Progenitor cell of endocrine pancreas (in vitro differentiated cells): ENCODE measurements at places on chromosomes 7 and 10.

- no peak for DNase-seq
Observed at GRCh38 chr10:51363415-51363814, 289.1 kb downstream of the PRKG1 start.

DNA sequence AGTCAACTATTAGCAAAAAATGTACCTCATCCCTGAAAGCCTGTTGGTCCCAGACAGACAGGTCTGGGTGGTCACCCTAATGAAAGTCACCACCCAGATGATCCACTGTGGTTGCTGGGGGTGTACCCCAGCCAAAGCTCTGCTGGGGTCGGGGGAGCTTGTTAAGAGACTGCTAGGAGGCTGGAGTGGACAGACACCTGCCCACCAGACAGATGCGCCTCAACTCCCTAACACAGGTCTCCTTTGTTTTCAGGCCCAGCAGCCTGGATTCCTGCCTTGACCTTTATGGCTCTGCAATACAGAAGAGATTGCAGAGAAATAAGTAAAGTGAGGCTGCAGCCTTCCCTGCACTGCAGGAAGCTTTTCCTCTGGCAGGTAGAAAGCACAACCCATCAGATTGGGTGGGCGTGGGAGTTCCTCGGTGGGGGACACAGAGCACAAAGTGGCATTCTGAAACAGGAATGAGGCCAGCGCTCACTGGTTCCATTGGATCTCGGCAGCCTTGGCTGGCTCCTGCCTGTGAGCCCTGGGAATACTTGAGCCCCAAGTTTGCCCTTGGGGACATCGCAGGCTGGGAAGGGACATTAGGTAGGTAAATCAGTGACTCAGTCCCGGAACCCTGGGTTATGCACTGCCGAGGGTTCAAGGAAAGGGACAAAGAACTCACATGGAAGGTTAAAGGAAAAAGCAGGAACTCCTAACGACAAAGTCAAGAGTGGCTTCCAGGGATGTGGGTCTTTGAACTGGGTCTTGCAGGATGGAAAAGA, 18.0 kb upstream of the ZNF488 start:
- no peak for DNase-seq

DNA sequence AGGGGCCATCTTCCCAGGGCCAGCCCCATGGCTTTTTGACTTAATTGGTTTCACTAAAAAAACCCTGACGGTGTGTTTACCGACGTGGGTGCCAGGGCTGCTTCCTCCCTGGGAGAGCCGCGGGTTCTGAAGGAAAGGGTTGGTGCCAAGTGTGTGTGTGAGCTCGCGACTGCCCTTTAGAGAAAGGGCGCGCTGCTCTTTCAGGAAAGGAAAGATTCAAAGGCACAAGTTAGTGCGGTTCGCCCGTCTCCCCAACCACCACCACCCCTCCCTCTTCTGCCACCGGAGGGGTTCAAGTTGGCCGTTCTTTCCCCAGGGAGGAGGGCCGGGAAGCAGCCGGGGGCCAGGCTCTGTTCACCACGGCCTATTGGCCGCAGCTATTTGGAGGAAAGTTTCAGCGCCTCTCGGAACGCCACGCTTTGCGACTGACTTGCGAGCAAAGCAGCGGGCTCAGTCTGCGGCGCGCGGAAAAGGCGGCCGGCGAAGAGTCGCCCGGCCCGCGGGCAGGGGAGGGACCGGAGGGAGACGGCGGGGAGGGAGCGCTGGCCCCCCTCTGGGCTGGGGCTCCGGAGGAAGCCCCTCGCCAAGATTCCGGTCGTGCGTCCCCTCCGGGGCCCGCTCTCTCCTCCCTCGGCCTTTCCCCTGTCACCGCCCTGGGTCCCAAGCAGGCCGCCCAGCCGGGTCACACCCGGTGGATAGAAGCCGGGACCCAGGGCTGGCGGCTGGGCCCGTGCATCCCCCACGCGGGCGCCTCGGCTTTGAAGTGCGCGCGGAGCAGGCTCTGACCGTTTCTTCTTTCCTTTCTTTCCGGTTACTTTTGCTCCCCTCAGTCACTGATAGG, 165.9 kb upstream of the PPP1R3A start:
- DNase-seq: no peak

- DNase-seq: no peak
Observed at GRCh38 chr10:603745-604144, 85.7 kb downstream of the DIP2C start.

- DNase-seq: no peak
Observed at GRCh38 chr10:30816159-30816819, 186.7 kb upstream of the LYZL2 start.

DNA sequence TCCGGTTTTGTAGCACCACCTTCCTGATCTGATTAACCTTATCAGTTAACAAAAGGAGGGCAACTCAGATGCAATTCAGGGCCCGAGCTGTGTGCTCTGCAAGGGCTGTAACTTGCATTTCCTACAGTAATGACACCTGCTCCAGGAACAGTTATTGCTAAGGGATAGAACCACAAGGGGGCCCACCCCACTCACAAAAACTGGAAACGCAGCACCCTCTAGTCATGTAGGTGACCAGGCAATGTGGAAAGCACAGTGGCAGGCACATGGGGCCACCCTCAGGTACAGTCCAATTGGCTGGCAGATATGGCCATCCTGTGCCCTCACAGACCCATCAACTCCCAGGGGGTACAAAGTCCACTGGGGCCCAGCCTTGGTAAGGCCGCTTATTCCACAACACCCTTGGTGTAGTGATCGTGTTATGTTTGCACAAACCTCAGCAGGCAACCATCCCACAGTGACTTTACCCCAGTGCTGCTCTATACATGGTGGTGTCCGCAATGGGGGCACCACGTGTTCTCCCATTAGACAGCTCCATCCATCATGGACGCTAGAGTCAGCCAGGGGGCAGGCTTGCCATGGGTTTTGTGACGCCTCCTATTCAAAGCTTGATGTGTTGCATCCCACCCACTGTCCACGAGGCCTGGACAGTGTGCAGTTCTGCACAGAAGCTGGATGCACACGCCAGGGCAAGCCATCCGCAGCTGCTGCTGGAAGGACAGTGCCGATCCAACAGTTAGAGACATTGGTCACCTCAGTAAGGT, 9.4 kb downstream of the RNF133 start:
- DNase-seq: no peak

DNA sequence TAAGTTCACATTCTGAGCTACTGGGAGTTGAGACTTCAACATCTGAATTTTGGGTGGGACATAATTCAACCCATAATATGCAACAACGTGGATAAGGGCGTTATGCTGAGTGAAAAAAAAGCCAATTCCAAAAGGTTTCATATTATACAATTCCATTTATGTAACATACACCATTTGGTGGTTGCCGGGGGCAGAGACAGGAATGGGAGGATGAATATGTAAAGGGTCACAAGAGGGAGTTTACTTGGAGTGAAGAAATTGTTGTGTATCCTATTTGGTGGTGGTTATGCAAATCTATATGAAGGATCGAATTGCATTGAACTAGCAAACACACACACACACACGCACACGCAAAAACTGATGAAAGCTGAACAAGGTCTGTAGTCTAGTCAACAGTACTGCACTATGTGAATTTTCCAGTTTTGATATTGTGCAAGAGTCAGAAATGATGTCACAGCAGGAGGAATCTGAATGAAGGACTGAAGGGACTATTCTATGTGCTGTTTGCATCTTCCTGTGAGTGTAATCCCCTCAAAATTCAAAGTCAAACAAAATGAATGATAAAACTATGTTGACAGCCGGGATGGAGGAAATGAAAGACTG, 249.2 kb upstream of the HABP2 start:
- no peak for DNase-seq

GRCh38 chr10:5958077-5958476, 19.3 kb downstream of the IL15RA start:
- DNase-seq: no peak

DNA sequence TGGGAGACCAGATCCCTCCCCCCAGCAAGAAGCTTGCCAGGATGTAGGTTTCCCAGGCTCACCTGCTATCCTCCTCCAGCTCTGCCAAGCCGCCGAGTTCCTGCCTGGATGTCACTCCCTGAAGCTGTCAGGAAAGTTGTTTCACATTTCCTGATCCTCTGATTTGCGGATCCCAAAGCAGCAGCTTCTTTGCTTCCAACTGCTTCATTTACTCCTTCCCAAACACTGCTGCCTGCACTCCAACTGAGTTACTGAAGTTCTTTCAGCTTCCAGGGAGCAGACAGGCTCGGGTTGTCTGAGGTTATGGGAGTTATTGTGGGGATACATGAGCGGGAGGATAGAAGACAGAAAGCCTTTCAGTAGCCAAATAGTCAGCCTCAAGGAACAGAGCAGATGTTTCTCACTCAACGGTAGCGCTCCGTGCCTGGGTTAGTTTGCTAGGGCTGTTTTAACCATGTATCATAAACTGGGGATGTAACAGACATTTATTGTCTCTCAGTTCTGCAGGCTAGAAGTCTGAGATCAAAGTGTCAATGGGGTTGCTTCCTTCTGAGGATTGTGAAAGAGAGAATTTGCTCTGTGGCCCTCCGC, 516.0 kb downstream of the REEP3 start:
- no peak for DNase-seq

GRCh38 chr10:71486484-71487114, 89.9 kb downstream of the CDH23 start:
- DNase-seq: peak; percentile 63
